ENCODE measurements at places on chromosomes 6 and 20.

GRCh38 chr6:135820340-135820739 is 31.2 kb upstream of the PDE7B start:
- DNase-seq: no peak

- no peak for DNase-seq
Observed at GRCh38 chr6:36683656-36684446, 5.3 kb downstream of the CDKN1A start.

DNA sequence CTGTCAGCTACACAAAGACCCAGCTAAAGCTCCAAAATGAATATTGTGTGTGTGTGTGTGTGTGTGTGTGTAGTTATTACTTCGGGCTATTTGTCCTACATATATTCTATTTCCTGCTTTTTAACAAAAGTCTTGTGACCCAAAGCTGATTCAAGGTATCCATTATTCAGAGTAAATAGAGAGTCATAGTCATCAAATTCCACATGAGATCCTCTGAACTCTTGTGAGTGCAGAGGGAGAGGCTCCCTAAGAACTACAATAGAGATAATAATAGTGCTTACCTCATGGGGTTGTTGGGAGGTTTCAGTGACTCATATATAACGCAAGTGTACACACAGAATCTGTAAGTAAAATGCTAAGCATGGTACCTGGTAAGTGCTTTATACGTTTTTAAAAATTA is 95.6 kb upstream of the SHLD1 start:
- DNase-seq: no peak

- no peak for DNase-seq
Observed at GRCh38 chr6:45698046-45698445, 317.6 kb downstream of the CLIC5 start.

DNA sequence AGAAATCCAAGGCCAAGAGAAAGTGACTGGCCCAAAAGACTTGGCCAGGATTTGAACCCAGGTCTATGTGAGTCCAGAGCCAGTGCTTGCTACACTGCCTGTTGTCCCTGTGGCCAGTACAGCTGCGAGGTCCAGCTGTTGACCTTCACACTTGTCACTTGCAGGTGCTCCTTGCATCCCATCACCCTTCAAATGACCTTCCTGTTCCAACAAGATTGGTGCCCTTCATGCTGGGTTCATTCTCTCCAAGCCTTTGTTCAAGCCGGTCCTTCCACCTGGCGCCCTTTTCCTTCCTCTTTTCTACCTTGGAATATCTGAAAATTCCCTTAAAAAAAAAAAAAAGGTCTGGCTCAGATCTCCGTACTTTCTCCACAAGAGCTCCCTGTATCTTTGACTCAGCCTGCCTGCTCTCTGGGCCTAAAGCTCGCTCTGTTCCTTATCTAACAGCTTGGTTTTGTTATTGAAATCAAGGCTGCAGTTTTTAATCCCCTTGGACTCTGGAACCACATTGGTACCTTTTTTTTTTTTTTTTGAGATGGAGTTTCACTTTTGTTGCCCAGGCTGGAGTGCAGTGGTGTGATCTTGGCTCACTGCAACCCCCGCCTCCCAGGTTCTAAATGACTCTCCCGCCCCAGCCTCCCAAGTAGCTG is 22.2 kb upstream of the MRPS18A start:
- DNase-seq: no peak

- DNase-seq: no peak
Observed at GRCh38 chr6:16243055-16243454, 4.7 kb downstream of the GMPR start.

DNA sequence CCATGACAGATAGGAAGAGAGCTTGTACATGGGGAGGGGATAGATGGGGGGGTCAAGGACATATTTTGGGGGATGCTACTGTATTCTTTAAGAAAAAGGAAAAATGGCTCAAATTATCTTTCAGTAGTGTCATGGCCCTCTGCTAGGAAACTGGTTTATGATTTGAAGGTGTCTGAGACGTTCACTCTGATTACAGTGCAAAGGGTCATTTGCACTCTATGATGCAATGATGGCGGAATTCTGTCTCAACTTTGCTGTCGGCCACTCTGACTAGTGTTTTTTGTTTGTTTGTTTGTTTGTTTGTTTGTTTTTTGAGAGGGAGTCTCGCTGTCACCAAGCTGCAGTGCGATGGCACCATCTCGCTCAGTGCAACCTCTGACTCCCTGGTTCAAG is 180.0 kb downstream of the SOX4 start:
- no peak for DNase-seq

GRCh38 chr6:78835817-78836216 is 31.5 kb upstream of the IRAK1BP1 start:
- no peak for DNase-seq

DNA sequence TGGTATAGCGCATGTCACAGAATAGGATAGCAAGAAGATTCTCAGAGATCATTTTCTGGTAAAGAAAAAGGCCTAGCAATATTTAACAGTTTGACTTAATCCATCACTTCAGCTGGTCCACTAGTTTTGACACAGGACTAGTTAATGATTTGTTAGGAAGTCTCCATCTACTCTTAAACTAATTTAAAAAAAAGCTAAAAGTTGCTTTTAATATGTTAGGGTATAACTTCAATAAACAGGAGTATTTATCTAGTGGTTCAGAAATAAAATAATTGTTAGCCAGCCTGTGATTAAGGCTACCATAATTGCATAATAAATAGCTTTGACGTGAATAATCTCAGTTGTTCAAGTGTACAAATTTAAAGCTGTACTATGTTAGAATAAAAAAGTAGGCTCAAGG is 195.6 kb downstream of the FUT9 start:
- DNase-seq: no peak

GRCh38 chr6:159973951-159974350 is 5.1 kb downstream of the IGF2R start:
- DNase-seq: no peak

DNA sequence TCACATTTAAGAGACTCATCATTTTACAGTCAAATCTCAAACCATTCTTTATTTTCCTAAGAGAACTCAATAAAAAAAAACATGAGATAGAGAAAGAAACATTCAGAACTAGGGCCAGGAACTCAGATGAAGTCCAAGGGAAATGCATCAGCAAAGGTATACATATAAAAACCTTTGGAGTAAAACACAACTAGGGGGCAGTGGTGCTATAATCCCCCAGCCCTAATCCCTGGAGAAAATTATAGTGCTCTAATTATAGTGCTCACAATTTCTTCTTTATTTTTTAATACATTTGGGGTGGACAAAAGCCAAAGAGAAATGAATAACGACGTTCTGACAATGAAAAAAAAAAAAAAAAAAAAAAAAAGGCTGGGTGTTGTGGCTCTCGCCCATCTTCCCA is 100.6 kb upstream of the EMILIN3 start:
- no peak for DNase-seq

- no peak for DNase-seq
Observed at GRCh38 chr6:53342217-53342616, 6.5 kb downstream of the ELOVL5 start.

- DNase-seq: no peak
Observed at GRCh38 chr6:3619201-3619600, 132.3 kb downstream of the PXDC1 start.

DNA sequence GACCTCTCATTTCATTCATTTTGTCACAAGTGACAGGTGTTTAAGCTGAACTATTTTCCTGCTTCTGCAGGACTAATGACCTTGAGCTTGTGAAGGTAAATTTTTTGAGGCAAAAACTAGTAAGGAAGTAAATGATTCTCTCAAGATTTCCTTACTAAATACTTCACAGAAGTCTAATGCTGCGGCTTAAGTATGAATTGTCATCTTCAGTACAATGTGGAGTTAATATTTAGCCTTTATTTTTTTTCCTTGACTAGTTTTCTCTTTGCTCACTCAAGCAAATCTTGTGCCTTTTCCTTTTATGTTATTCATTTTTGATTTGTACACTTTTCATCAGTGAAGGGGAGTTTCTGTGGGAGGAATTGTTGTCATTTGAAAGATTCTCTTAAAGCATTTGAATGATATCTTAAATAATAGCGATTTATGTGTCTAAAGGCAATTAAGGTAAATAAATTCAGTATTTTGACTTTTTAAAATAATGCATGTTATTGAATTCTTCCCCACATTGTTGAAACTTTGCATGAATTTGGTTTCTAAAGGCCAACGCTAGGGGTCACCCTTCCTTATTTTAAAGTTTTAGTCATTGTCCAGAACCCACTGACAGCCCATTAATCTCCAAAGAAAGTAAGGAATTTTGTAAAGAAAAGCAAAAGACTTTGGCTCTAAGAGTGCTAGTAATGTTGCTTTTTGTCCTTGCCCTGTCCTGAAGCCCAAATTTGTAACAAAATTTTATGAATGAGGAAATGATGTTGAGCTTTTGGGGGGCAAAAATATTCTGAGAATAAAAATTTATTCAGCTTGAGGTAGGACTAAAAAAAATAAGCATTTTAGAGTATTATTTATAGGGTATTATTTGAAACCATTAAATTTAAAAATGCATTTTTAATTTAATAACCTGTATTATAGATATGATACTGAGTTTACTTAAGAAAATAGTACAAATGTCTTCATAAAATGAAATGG is 157.4 kb upstream of the LAMA2 start:
- DNase-seq: no peak

DNA sequence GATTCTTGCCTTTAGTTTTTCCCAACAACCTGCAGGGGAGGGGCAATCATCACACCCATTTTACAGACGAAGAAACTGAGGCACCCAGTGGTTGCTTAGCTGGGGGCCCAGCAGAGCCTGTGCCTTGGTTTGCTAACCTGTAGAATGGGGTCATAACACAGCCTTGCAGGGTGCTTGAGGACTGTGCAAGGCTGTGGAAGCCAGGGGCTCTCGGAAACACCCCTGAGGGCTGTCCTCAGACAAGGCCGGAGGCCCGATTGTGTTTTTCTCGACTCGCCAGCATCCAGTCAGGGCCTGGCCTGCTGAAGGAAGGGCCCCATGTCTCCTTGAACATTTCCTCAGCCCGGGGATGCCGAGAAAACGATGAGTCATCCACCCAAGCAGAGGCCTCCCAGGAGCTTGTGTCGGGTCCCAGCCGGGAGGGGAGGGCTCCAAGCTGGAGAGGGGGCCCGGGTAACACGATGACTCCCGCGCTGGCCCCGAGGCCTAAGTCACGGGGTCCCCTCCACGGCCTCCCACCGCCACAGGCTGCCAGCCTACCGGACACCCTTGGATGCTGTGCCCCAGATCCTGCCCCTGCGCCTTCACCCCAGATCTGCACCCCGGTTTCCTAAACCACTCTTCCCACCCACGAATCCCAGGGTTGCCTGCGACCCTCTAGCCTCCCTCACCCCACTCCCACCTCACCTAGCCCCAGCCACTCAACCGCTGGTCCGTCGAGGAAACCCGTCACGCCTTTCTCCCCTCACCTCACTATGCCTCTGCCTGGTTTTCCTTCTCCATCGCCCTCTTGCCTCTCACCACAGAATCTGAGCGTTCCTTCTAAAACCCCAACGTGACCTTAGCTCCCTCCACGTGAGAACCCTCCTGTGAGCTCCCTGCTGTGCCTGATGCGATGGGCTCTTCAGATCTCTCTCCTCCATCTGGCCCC is 10.6 kb downstream of the NOL4L start:
- no peak for DNase-seq

- no peak for DNase-seq
Observed at GRCh38 chr6:15499125-15499524, 163.7 kb downstream of the DTNBP1 start.

- DNase-seq: peak; percentile 59
Observed at GRCh38 chr6:32972353-32973143, 4.2 kb downstream of the BRD2 start.

DNA sequence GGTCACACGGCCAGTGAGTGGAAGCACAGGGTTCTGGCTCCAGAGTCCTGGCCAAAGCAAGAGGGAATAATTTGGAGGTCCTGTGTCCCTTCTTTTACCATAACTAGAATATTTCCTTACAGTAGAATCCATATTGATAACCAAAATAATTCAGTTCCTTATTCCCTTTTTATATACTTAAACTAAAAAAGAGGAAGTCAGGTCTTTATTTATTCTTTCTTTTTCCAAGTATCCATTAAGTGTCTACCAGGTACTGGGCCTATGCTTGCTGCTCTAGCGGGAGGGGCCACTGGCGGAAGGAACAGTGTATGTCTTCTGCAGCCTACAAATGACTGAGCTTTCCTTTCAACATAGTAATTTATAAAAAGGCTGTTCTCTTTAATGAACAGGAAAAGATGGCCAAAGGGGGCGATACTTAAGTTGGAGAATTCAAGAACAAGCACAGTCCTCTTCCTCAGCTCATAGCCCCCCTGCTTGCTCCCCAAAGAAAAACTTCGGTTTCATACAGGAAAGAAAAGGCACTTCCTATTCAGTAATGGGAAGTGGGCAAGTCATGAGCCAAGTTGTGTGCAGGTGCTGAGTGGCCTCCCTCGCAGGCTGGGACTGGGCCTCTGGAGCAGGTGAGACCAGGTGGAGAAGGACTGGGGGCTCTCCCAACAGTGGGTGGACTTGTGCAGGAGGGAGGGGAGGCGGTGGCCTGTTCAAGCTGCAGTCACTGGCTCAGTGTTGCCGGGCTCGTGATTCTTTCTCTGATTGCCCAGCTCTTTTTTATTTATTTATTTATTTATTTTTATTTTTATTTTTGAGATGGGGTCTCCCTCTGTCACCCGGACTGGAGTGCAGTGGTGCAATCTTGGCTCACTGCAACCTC is 110.9 kb downstream of the ARMC2 start:
- DNase-seq: no peak

DNA sequence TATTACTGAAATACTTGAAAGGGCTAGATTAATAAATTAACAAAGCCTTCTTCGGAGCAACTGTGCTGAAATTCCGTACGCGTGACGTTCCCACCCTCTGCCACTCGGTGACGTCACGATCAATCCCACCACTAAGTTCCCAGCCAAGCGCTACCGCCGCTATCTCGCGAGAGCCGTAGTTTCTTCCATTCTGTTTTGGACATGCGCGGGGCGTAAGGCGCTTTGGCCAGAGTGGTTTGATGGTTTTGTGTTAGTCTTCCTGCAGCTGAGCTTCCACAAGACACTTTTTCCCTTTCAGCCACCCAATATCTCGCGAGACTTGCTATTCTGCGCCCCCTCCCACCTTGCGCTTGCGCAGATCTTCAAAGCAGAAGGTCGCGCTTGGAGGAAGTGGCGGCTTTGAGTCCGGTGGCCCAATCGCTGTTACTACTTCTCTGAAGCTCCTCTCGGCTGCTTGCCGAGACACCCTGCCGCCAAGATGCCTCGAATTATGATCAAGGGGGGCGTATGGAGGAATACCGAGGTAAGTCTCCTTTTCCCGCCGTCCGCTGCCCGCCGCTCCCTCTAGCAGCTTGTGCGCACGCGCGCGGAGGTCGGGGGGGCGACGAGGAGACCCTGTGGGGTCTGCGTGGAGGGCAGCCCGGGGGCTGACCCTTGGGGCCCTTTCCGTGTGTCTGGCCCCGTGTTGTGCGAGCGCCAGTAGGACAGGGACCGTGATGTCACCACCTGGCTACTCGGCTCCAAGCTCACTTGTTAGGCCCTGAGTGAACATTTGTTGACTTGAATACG is at the start of gene CDC5L:
CDC5L (plus strand) TSS at position 361 of the 789 bp plus-strand sequence; CDS start at position 479, 118 bp downstream.
- peak; percentile 95 for DNase-seq

GRCh38 chr6:4209196-4209595 is 73.8 kb upstream of the ECI2 start:
- DNase-seq: no peak

- no peak for DNase-seq
Observed at GRCh38 chr6:142482249-142482648, 180.4 kb downstream of the ADGRG6 start.
